ENCODE measurements at places on chromosomes 16 and 17.

DNA sequence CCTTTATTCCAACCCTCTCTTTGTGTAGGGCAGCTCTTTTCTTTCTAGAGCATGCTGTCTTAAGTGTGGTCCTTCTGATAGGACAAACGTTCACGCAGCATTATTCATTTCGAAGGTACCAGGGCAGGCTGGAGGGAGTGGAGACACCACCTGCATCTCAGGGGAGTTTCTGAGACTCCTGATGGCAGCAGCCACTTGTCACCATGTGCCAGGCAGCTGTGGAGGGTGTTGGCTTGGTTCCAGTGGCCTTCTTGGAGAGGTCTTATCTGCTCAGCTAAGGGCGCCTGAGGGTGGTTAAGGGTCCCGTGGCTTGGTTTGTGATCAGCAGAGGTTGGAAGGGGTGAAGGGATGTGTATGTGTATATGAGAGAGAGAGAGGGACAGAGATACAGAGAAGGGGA, 257.1 kb upstream of the EEF2KMT start:
- DNase-seq = no peak

GRCh38 chr17:67032985-67033384, 11.4 kb upstream of the CACNG1 start:
- DNase-seq = no peak

- DNase-seq = no peak
Observed at GRCh38 chr16:66846831-66847230, 2.6 kb downstream of the CA7 start.

DNA sequence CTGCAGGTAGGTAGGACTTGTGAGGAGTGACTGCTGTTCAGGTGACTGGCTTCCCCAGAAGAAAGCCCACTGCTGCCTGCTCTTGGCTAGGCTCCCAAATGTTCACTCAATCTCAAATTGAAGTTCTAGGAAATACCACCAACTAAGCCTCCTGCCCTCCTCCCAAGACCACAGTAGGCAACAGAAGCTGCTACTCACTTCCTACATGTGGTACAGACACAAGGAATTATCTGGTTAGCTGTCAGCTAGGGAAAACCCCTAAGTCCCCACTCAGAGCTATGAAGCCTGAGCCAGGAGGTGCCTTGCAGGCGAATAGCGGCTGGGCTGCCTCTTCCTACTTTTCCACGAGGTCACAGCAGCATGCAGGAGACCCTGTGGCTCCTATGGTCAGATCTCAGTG, 4.9 kb downstream of the FBXO39 start:
- no peak for DNase-seq

- no peak for DNase-seq
Observed at GRCh38 chr17:13520899-13521572, 80.7 kb downstream of the HS3ST3A1 start.

DNA sequence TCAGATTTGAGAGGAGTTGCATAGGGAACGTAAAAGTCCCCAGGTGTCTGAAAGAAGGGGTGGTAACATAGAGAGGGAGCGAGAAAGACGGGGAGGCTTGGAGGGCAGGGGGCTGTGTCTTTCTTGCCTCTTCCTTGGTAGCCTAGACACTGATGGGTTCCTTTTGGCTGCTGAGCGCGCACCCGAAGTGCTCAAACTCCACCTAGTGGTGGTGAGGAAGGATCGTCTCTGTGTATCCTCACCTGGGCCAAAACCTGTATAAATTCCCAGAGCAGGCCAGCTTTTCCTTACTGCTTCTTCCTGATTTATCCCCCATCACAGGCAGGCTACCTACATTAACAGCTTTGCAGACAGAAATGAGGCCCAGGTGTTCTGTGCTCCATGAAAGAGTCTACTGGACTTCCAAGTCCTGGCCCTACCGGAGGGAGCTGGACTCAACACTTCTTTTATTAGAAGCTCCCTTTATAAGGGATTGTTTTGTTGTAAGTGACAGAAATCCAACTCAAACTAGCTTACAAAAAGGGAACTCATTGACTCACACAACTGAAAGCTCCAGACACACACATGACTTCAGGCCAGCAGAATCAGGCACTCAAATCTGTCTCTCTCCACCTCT, 5.5 kb upstream of the SLC25A35 start:
- peak; percentile 87 for DNase-seq

GRCh38 chr16:78927766-78928165, 672.8 kb downstream of the MAF start:
- DNase-seq = no peak

DNA sequence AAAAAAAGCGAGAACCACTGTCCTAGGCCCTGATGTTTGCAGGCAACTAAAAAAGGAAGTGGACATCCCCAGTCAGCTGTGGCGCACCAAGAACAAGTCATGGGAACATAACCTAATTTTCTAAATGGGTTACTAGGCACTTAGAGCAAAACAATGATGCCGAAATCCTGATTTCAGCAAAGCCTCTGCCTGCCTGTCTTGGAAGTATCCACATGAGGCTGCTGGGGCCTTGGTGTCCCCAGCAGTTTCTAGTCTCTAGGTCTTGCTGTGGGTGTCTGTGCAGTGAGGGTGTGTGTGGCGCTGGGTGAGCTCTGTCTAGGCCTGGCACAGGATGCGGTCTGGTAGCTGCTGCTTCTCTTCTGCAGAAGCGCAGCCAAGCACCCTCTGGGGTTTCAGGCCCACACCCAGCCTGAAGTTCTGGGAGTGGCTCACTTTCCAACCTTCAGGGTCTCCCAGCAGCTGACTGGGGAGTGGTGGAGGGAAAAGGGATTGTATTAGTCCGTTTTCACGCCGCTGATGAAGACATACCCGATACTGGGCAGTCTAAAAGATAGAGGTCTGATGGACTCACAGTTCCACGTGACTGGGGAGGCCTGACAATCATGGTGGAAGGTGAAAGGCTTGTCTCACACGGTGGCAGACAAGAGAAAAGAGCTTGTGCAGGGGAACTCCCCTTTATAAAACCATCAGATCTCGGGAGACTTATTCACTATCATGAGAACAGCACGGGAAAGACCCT, 21.1 kb downstream of the STH start:
- no peak for DNase-seq

GRCh38 chr17:2977157-2977556, 86.2 kb downstream of the OR1D5 start:
- no peak for DNase-seq

DNA sequence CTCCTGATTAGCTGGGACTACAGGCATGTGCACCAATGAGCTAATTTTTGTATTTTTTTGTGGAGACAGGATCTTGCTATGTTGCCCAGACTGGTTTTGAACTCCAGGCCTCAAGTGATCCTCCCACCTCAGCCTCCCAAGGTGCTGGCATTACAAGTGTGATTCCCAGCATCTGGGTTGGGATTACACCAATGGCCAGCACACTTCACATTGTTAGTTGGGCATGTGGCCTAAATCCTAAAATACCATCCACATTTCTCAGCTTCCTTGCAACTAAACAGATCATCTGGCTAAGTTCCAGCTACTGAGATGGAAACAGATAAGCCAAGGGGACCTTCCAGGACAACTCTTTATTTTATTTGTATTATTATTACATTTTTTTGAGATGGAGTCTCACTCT, 9.9 kb downstream of the RABEP2 start:
- DNase-seq = no peak

GRCh38 chr17:1298606-1299005, 19.1 kb downstream of the TRARG1 start:
- DNase-seq = no peak

- no peak for DNase-seq
Observed at GRCh38 chr17:67375716-67376115, 1.4 kb upstream of the PITPNC1 start.

- peak; percentile 72 for DNase-seq
Observed at GRCh38 chr17:47615766-47616424, 33.8 kb upstream of the KPNB1 start.

- DNase-seq = peak; percentile 67
Observed at GRCh38 chr16:20774703-20775362, 11.0 kb downstream of the ACSM3 start.

- no peak for DNase-seq
Observed at GRCh38 chr16:30980023-30980371, 5.0 kb upstream of the HSD3B7 start.

DNA sequence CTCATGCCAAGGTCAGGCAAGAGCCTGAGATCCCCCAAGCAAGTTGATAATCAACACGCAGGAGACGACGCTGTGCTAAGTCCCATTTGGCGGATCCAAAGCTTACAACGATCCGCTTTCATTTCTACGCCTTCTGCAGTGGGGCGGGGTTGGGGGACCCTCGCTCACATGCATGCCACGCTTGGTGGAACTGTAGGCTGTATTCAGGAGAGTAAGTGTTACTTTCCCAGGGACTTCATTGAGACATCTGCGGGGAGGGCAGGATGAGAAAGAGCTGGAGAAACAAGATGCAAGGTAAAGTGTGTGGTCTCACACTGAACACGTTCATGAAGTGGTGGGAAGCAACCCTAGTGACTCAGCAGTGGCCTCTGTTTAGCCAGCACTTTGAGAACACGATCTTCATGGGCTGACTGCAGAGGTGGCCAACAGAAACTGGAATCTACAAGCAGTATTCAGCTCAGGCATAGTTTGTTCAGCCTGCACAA, 100.5 kb downstream of the XYLT1 start:
- DNase-seq = peak; percentile 19

GRCh38 chr17:3657874-3658783, 10.2 kb downstream of the TAX1BP3 start:
- no peak for DNase-seq

GRCh38 chr17:8921147-8921546, 44.4 kb downstream of the PIK3R5 start:
- no peak for DNase-seq

GRCh38 chr16:54355251-54355650, 68.7 kb upstream of the IRX3 start:
- DNase-seq = no peak

- no peak for DNase-seq
Observed at GRCh38 chr16:80377096-80377956, 163.5 kb upstream of the DYNLRB2 start.

DNA sequence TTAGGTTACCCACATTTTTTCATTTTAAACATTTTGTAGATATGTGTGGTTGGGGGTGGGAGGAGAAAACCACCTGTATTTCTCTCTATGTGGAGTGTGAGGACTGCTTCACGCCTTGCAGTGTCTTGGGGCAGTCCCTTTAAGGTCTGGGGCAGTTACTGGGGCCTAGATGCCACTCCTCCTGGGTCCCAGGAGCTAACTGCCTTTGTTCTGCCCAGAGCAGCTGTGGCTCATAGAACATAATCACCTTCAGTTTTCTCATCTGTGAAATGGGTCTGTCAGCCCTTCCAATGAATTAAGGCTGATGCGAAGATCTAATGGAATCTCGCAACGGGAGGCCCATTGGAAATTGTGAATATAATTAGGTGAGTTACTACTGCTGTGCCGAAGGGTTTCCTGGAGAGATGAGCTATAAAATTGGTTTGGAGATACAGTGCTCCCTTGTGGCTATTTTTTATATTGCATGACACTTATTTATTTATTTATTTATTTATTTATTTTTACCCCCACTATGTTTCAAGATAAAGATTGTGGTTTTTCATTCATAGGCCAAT, 22.9 kb downstream of the DHRS7C start:
- peak; percentile 50 for DNase-seq

- peak; percentile 79 for DNase-seq
Observed at GRCh38 chr16:4288148-4288921, 15.5 kb upstream of the TFAP4 start.

- no peak for DNase-seq
Observed at GRCh38 chr16:1650131-1650530, 27.9 kb upstream of the JPT2 start.

GRCh38 chr17:67884741-67885140, 59.4 kb downstream of the BPTF start:
- no peak for DNase-seq

DNA sequence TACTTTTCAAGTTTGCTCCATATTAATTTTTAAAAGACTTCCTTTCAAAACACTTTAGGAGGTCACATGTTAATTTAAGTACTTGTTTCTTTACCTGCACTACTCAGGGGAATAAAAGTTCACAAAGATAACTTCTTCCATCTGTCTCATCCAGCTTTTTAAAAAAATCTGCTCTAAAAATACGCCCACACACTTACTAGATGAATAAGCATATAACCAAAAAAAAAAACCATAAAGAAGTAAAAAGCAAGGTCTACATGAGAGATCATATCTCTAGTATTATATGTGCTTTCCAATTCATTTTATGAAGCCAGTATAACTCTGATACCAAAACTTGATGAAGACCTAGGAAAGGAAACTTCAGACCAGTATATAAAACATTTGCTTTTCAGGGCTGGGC, 17.2 kb downstream of the SKAP1 start:
- no peak for DNase-seq

- DNase-seq = no peak
Observed at GRCh38 chr16:77840093-77840492, 51.7 kb downstream of the VAT1L start.

DNA sequence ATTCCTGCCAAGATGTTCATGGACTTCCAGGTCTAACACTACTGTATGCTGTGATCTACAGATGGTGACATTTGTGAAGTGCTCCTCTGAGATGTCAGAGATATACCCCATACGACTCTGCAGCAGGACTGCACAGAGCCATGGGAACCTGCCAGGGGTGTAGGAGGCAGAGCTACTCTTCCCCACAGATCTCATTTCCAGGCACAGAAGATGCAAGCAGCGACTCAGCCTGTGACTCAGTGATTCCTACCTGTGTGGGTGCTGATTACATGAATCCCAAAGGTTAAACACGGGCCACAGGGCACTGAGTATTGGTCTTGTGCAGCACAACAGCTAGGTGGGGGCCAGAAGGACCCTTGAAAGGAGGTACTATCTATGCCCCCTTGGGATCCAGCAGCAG, 137.0 kb upstream of the SOX9 start:
- no peak for DNase-seq

GRCh38 chr17:80265205-80266068, 4.8 kb downstream of the RNF213 start:
- no peak for DNase-seq

DNA sequence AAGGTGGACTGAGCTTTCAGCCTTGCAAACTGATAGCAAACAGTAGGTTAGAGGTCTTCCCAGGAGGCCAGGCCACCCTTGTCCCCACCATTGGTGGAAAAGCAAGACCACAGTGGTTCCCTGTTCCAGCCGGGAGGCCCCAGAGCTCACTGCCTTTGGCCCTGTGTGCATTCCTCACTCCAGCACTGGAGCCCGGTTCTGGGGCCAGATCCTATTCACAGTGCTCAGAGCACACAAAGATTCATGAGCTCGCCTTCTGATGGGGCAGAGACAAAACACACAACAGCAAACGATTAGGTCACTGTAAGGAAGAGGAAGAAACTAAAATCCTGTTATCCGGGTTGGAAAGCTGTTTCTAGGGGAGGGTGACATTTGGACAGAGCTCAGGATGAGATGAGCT, 5.6 kb upstream of the PGS1 start:
- DNase-seq = no peak

- no peak for DNase-seq
Observed at GRCh38 chr17:50344731-50345365, 1.1 kb upstream of the XYLT2 start.

GRCh38 chr16:14186795-14187221, 115.7 kb downstream of the MRTFB start:
- DNase-seq = no peak

GRCh38 chr17:76054112-76054476, 18.2 kb downstream of the SRP68 start:
- no peak for DNase-seq

- no peak for DNase-seq
Observed at GRCh38 chr16:89847940-89848297, 19.6 kb downstream of the SPIRE2 start.
